ENCODE measurements at places on chromosomes 2 and 18.
A peak's percentile ranks its signal among the peaks of the same experiment; 100 is the strongest.

DNA sequence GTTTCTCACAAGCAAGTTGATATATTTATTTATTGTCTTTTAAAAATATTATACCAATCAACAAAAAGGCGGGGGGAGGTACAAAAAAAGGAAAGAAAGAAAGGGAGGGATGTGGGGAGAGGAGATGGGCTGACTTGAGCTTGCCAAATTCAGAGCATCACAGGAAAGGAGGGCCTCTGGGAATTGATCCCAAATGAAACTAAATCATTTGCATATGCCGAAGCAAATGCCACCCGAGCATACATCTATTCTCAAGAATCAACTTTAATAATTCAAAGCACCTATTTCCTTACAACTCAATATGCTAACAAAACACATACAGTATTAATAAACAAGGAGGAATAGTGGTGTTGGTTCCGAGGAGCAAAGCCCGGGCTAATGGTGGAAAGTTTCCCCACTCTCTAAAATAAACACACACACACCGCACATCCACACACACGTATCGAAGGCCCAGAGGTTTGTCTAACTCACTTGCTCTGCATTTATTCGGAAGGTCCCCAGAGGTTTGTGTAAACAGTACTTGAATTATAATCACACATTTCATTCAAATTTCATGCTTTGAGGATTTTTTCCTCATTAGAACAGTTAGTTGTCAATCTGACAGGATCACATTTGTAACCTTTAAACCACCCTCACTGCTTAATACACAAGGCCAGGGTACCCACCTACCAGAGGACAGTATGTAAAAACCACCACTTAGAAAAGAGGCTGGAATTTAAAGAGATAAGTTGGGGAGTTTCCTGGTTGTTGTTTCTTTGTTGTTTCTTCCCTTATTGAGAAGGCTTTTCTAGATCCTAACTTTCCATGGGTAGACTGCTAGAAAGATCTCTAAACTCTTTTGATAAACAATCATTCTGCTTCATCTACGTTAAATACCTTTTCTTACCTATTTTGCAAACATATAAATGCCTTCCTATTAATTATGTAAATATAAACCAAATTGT, 264.7 kb downstream of the TCF4 start:
- no peak for DNase-seq

GRCh38 chr2:114609801-114610200, 167.4 kb downstream of the DPP10 start:
- DNase-seq: no peak

DNA sequence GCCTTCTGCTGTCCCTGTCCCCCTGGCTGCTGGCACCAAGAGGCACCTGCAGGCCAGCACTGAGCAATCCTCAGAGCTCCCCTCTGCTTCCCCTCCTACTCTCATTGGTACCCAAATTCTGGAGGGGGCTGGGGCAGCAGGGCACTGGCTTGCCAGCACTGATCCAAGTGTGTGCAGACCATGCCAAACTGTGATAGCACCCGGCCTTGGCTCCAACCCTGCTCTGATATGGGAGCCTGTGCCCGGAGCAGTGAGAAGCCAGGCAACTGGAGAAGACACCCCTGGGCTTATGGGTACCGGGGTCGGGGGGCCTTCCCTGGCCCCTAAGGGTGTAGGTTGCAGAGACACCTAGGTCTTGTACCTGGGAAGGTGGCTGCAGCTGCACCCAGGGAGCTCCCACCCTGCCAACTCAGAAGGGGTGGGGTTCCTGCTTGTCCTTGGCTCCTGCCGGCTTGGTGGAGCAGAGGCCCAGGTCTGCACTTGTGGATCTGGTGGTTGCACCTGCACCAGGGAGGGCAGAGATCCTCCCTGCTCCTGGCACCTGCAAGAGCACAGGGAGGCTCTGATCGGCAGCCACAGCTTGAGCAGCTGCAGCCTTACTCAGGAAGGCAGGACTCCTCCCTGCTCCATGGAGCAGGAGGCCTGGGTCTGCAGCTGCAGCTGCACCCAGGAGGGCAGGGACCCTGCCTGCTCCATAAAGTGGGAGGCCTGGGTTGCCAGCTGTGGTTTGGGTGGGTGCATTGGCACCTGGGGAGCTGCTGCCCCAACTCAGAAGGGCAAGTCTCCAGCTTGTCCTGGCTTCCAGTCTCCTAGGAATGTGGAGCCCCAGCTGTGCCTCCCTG, 96.3 kb downstream of the BCL2L11 start:
- DNase-seq: no peak

GRCh38 chr2:201084863-201085262, 13.1 kb downstream of the NDUFB3 start:
- no peak for DNase-seq

DNA sequence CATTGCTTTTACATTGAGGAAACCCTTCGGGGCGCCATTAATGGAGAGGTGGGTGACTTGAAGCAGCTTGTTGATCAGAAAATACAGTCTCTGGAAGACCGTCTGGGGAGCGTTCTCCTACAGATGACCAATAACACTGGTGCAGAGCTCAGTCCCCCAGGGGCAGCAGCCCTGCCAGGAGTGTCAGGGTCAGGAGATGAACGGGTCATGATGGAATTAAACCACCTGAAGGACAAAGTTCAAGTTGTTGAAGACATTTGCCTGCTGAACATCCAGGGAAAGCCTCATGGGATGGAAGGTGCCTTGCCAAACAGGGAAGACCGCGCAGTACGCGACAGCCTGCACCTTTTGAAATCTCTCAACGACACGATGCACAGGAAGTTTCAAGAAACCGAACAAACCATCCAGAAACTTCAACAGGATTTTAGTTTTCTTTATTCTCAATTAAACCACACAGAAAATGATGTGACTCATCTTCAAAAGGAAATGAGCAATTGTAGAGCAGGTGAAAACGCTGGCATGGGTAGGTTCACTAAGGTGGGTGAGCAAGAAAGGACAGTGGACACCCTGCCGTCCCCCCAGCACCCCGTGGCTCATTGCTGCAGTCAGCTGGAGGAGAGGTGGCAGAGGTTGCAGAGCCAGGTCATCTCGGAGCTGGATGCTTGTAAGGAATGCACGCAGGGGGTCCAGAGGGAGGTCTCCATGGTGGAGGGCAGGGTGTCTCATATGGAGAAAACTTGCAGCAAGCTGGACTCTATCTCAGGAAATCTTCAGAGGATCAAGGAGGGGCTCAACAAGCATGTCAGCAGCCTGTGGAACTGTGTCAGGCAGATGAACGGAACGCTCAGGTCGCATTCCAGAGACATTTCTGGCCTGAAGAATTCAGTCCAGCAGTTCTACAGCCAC, 45.0 kb downstream of the EMILIN2 start:
- no peak for DNase-seq

- no peak for DNase-seq
Observed at GRCh38 chr2:47354013-47354847, 48.7 kb upstream of the MSH2 start.

- DNase-seq: no peak
Observed at GRCh38 chr2:53173698-53174455, 593.7 kb upstream of the CHAC2 start.

DNA sequence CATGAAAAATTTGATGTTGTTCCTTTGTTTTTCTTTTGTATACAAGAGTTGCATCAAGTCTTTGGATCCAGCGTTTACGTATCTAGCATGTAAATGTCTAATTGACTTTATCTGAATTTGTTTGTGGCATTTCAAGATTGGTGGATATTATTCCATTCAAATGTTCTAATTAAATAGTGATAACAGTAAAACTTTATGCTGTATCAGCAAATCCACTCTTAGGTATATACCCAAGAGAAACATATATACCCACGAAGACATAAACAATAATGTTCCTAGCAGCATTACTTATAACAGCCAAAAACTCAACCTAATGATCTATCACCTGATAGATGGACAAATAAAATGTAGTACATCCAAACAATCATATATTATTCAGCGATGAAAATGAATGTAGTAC, 579.4 kb upstream of the LRATD1 start:
- DNase-seq: no peak

- DNase-seq: no peak
Observed at GRCh38 chr2:180728928-180729559, 251.4 kb upstream of the UBE2E3 start.

GRCh38 chr2:215019085-215019484, 119.3 kb downstream of the ABCA12 start:
- DNase-seq: no peak

DNA sequence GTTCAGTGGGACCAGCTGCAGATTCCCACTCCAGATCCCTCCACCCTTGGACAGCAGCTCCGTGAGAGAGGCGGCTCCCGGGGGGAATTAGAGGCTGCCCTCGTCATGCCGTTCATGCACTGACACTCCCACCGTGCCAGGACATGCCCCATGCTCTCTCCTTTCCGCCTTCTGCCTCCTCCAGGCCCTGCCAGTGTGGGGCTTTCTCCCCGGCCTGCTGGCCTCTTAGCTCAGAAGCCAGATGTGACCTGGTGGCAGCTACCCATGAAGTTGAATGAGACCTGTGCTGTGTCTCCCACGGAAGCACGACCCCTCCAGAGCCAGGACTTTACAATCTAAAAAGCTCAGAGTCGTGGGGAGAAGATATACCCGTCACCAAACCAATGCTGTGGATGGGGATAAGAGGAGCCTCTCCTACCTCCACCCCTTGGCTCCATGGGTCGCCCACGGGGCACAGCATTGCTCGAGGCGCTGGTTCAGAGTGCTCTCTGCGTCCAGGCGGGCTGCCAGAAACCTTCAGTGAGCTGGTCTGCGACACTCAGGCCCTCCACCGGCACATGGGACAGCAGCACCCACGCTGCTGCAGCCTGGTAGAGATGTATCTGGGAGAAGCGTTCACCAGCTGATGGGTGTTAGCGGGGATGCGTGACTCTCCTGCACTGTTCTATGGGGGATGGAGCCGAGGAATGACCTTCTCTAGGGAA, 111.0 kb upstream of the GPC1 start:
- no peak for DNase-seq

DNA sequence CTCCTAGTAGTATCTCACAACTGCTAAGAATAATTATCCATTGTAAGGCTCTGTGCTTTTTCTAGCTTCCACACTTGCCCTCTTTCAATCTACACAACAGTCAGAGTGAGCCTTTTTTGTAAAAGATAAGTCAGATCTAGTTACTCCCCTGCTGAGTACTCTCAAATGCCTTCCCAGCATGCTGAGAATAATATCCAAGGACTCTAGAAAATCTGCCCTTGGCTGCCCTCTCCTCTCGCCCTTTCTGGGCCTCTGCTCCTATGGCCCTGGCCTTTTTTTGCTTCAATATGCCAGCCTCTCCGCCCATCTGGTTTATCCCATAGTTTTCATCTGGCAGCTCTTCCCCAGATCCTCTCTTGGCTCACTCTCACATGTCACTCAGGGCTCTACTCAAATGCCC, 455.9 kb upstream of the UBE2E3 start:
- DNase-seq: no peak

- no peak for DNase-seq
Observed at GRCh38 chr2:104656571-104657163, 197.2 kb upstream of the POU3F3 start.

DNA sequence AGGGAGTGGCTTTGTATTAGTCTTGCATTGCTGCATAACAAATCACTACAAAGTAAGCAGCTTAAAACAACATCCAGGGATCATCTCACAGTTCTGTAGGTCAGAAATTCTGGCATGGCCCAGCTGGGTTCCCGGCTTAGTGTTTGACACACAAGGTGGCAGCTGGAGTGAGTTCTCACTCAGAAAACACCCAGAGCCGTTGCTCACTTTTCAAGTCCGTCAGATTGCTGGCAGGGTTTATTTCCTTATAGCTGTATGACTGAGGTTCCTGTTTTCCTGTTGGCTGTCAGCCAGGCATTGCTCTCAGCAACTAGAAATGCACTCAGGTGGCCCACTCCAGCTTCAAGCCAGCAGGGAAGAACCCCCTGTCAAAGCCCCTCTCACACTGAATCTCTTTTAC, 324.1 kb downstream of the CCDC178 start:
- no peak for DNase-seq

DNA sequence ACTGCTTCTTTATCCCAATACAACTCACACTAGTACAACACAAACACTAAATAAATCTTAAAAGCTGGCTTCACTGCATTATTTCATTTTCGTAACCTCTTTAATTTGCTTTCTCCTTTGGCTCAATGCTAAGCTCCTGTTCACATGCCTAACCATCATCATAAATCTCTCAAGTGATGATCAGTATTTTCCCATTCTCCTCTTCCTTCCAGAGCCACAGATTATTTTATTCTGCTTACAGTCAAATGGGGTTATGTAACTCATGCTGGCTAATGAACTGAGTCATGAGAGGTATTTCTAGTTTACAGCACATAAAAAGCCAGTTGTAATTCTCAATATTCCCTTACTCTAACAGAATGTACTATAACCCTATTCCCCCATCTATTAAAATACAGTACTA, 350.4 kb upstream of the ZC3H15 start:
- no peak for DNase-seq

DNA sequence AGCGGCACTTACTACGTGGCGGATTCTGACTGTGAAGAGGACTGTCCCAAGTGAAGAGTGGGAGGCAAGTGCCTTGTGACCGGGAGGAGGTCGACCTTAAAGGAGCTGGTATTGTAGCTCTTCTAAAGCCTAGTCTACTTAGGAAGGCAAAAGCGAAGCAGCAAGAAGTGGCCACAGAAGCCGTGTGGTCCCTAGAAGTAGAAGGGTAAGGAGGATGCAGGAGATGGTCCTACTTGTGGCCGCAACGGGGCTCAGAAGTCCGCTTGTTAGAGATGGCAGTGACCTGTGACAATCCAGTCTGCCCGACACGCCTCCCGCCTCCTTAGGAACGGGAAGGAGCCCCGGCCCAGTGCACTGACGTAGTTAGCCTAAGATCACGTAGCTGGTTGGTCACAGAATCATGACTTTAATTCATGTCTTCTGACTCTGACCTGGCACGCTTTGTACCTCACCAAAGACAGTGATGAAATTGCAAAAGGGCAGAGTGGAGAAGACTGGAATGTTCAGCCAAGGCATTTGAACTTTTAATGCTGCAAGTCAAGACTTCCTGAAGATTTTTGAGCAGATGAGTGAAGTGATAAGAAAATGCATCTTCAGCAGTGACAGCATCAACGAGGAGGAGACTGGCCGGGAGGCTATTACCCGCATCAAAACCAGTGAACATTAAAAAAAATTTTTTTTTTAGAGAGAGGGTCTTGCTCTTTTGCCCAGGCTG, 749 bp upstream of the EIF2AK3 start:
- peak; percentile 96 for DNase-seq

GRCh38 chr2:120955427-120955826, 219.8 kb downstream of the GLI2 start:
- no peak for DNase-seq

DNA sequence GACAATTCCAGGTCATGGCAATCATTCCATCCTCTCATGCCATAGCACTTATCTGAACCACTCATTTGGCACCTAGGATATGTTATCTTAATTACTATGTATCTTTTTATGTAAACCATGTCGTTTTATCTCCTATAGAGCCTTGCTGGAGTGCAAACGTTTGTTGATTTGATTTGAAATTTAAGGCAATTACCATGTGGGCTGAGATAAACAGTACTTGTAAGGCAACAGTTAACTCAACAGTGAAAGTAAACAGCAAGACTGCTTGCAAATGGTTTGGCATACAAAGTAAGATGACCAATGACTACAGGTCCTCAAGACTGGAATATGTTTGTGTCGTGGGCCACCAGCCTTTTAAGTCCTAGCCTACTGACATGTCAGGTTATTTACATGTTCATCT, 133.7 kb upstream of the ZFP36L2 start:
- no peak for DNase-seq

Data from activated CD8-positive, alpha-beta T cell treated with anti-CD3 and anti-CD28 coated beads for 36 hours (primary cell).